Hematopoietic multipotent progenitor cell treated with erythropoietin and hydrocortisone succinate and interleukin-3 and kit ligand, for 17 days (in vitro differentiated cells): ENCODE measurements at places on chromosomes 5 and 9.
A peak's percentile ranks its signal among the peaks of the same experiment; 100 is the strongest.

DNA sequence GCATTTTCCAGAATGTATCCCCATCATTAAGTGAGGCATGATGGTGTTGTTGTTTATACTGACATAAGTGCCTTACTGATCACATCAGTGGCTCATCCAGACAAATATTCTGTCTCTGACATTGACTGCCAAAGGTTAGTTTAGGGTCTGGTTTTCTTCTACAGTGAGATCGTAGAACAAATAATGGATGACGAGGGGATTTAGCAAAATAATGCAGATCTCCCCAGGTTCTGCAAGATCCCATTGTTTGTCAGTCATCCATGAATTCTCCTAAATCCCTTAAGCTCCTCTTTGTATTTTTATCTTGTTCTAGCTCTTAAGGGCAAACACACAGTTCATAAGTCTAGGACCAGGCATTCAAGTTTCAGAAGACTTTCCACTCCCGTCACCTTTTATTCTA, 93.1 kb upstream of the DHFR start:
- no peak for DNase-seq

- DNase-seq = no peak
Observed at GRCh38 chr5:126640866-126641265, 40.1 kb downstream of the PHAX start.

- no peak for DNase-seq
Observed at GRCh38 chr5:131505237-131505908, 129.7 kb downstream of the RAPGEF6 start.

DNA sequence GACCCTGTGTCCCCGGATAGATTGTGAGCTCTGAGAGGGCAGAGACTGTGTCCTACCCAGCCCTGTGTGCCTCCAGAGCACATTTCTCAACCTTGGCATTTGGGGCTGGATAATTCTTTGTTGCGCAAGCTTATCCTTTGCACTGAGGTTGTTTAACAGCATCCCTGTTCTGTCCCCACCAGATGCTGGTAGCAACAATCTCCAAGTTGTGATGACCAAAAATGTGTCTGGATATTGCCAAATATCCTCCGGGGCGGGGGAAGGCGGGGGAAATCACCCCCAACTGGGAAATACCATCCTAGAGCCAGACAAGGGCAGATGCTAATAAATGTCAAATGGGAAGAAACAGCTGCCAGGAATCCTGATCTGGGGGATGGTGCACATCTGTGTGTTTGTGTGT, 24.0 kb upstream of the TNIP1 start:
- no peak for DNase-seq

DNA sequence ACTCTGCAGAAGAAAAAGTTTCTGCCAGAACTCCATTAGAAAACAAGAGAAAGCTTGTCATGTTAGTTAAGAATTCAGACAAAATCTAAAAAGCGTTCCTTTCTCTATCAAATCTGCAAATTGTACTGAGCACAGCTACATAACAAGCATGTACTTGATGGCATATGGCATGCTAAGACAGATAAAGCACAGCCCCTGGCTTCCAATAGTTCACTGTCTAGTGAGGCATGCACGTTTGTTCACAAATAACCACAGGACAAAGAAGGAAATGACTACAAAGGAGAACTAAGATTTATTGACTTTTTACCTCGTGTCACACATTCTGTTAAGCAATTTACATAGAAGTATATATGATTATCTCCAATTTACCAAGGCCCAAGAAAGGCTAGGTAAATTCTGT, 518.2 kb upstream of the TLE4 start:
- DNase-seq = no peak

GRCh38 chr5:149277801-149278200, 6.1 kb downstream of the AFAP1L1 start:
- DNase-seq = no peak

GRCh38 chr9:4298255-4299004, 1.4 kb downstream of the GLIS3 start:
- no peak for DNase-seq

- no peak for DNase-seq
Observed at GRCh38 chr5:152462021-152462721, 57.1 kb upstream of the NMUR2 start.

GRCh38 chr5:175788155-175788787, 83.1 kb upstream of the CPLX2 start:
- no peak for DNase-seq

- DNase-seq = peak; percentile 30
Observed at GRCh38 chr9:5800969-5801738, 31.8 kb downstream of the ERMP1 start.

DNA sequence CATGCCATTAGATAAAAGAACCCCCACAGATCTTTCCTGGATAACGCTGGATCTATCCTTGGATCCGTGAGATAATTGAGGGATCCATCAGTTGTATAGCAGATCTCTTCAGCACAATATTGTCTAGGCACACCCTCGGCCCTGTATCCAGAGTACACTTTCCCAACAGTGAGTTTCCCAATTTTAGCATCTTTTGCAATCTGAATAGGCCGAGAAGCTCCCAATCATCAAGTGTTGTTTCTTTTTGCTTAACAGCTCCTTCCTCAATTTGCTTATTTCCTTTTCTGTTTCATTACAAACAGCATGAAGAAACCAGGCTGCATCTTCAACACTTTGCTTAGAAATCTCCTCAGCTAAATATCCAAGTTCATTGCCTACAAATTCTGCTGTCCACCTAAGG, 4.4 kb upstream of the SPTLC1 start:
- no peak for DNase-seq

GRCh38 chr5:167294882-167295680, 996.4 kb upstream of the WWC1 start:
- no peak for DNase-seq

GRCh38 chr5:151340004-151340403, 7.4 kb downstream of the SLC36A2 start:
- DNase-seq = no peak

DNA sequence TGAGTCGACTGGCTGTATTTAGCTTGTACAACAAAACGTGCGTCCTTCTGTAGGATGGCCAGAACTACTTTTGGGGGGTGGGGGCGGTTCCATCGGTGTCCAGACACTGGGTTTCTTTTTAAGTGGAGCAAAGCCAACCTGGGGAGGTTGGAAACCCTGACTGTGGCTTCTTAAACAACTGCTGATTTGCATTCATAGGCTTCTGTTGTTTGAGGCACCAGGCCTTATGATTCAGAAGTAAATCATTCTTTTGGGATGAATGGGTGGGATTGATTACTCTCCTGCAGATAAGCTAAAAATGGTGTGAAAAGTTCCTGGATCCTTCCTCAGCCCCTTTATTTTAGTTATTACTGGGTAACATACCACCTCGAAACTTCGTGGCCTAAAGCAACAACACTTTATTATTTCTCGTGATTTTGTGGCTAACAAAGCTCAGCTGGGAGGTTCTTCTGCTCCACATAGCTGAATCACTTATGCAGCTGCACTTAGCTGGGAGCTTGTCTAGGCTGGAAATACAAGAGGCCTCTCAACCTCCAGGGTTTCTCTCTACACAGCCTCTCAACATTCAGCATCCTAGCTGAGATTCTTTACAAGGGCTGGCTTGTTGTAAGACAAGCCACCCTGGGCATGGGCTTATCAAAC, 12.2 kb upstream of the SMIM32 start:
- DNase-seq = no peak

DNA sequence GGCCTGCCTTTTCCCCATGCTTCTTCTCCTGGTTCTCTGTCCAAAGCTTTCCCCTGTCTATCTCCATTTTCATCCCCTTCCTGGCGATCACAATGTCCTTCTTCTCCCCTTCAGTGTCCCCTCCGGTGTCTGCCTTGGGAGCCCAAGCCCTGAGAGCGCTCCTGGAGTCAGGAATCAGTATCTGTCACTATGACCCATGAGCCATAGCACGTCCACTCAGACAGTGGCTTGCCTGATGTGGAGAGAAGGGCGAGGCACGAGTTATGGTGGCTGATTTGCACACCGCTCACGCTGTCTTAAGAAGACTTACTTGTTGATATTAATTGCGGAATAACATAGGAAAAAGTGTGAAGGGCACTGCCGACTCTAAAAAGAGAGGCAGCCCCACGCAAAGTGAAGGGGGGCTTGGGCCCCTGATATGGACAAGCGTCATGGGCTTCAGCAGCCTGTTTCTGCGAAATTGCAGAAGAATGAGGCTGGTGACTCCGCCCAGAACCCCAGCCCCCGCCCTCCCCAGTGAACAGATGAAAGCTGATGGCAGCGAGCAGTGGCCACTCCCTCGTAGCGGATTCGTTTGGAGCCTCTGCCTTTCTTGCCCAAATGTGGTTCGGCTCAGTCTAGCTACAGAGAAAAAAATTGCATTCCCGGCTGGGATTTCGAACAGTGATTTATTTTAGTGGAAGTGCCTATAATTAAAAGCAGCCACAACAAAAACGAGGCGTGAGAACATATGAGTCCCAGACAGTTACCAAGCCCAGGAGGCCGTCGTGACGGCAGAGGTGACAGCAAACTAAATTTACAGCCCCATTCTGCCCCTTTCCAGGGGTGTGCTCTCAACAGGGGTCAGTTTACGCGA, 149.8 kb downstream of the ICE1 start:
- DNase-seq = no peak

DNA sequence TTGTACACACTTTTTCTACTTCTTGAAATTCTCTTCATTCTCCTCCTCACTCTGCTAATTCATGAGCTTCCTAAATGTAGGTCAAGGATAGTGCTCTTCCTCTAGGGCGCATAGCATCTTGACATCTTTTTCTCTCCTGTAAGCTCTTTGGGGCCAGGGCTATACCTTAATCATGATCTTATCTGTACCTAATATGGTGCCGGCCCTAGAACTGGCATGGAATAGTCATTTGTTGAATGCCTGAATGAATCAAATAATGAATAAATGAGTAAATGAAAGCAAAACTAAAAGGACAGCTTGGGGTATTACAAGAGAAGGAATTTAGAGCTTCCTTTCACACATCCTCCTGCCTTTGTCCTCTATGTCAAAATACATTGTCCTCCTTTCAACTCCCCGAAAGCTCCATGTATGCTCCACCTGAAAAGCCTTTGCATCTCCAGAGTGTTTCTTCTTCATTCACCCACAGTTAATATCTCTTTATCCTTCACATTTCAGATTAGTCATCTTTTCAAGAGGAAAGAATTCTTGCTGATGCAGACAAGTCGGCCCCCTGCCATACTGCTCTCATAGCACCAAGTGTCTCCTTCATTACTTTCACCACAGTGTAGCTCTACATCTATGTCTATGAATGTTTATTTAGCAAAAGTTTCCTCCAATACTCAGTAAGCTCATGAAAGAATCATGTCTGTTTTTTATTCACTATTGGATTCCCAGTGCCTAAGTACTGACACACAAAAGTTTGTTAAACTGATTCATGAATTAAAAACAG, 16.4 kb upstream of the PPP2R2B start:
- no peak for DNase-seq

DNA sequence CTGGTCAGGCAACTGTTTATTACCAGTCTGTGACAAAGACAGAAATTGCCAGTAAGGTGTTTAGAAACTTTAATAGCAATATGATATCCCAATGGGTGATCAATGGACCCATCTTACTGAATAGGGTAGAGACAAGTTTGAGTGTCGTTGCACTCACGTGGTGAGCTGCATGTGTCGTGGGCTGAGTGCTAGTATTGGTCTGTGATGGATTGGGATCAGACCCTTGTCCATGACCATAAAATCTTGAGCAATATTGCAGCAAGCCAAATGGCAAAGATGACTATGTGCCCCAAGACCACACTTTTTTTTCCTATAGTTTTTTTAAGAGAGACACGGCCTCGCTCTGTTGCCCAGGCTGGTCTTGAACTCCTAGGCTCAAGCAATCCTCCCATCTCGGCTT, 114.5 kb downstream of the PALM2AKAP2 start:
- DNase-seq = no peak

DNA sequence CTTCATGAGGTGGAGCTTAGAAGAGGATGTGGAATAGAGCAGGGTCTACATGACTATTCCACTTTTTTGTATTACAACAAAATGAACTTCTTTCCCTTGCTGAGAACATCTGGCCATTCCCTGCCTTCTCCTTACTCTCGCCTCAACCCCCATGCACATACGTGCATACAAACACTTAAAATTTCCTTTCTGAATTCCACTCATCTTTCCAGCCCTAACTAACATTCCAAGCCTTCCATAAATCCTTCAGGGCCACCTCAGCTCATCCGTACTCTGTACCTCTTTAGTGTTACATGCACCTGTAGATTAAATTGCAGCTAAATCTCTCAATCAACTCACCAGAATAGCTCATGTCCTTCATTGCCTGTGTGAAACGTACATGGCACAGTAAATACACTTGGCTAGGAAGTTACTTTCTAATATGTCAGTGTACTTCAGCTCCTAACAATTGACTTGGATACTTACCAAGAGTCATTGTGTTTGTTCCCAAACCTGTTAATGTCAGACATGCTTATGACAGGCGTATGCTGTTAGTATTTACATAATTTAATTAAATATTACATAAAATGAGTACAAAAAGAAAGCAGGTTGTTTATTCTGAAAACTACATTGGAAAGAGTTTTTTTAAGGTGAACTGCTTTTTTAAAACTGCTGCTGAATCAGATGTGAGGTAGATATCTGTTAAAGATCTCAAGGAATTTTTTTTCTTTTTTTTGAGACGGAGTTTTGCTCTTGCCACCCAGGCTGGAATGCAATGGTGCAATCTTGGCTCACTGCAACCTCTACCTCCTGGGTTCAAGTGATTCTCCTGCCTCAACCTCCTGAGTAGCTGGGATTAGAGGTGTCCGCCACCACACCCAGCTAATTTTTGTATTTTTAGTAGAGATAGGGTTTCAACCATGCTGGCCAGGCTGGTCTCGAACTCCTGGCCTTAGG, 55.7 kb downstream of the GLIS3 start:
- no peak for DNase-seq

DNA sequence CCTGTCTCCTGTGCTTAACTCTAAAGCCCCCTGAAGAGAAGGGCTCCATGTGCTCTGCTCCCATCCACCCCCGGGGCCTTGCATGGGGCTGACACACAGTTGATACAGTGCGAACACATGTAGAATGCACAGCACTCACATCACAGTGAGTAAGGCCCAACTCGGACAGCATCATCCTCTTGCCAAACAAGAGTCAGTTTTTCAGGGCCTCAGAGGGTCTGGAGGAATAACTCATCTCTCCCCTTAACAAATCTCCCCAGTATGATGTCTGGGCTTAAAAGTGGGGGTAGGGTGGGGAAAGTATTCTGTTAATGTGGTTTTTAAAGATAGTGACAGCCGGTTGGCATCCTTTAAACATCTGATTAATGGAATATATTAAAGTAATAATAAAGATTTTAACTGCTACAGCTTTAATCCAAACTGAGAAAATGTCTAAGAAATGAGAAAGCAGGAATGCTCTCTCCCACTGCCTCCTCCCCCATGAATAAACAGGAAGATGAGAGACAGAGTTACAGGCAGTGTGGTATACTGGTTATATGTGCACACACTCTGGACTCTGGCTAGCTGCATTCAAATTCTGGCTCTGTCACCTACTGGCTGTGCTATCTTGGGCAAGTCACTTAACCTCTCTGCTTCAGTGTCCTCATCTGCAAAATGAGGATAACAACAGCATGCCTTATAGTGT, 22.5 kb downstream of the APBA1 start:
- no peak for DNase-seq

DNA sequence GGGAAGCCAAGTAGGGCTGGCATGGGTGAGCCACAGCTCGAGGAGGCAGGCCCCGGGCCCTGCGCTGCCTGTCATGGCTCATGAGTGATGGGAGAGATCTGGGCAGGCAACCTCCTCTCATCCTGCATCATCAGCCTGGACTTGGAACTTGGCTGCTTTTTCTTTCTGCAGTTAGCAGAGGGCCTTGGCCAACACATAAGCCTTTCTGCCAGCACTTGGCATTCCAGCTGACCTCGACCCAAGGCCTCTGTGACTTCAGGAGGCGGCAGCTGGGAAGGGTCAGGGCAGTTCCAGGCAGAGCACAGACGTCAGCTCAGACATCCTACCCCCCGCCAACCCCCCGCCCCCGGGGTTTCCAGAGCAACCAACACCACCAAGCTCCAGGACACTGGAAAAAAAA, 7.6 kb downstream of the S1PR3 start:
- DNase-seq = no peak
